ENCODE measurements at places on chromosomes 11 and 22.

DNA sequence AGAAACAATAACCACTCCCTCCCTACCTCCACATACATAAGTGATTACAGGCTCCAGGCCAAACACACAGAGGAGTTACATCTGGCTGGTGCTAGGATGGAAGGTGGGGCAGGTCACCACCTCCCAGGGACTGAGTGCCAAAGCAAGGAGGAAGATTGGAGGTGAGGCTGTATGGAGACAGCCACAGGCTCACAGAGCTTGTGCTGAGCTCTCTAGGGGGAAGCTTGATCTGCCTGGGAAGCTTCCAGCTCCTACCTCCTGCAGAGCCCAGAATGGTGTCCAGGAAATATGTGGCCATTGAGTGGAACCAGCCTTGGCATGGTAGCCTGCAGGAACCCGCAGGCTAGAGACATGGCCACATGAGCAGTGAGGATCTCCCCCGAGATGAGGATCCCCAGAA is 3.6 kb upstream of the MED15 start:
- DNase-seq: no peak

DNA sequence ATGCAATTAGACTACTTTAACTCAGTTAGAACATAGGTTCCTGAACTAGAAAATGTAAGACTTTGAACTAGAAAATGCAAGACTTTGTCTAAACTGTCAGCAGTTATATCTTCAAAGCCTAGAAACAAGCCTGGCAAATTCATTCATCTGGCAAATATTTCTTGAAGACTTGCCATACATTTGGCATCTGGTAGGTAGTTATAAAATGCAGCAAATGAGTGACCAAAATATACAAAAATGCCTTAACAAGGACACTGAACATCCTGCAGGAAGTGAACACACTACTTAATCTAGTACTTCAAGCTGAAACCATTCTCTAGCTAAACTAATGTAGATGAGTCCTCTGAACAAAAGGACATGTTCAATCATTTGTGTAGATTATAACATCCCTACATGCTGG is 84.7 kb upstream of the SCUBE2 start:
- DNase-seq: no peak

- no peak for DNase-seq
These were observed 1564.8 kb upstream of the TENM4 start for GRCh38 chr11:81005595-81005994.

DNA sequence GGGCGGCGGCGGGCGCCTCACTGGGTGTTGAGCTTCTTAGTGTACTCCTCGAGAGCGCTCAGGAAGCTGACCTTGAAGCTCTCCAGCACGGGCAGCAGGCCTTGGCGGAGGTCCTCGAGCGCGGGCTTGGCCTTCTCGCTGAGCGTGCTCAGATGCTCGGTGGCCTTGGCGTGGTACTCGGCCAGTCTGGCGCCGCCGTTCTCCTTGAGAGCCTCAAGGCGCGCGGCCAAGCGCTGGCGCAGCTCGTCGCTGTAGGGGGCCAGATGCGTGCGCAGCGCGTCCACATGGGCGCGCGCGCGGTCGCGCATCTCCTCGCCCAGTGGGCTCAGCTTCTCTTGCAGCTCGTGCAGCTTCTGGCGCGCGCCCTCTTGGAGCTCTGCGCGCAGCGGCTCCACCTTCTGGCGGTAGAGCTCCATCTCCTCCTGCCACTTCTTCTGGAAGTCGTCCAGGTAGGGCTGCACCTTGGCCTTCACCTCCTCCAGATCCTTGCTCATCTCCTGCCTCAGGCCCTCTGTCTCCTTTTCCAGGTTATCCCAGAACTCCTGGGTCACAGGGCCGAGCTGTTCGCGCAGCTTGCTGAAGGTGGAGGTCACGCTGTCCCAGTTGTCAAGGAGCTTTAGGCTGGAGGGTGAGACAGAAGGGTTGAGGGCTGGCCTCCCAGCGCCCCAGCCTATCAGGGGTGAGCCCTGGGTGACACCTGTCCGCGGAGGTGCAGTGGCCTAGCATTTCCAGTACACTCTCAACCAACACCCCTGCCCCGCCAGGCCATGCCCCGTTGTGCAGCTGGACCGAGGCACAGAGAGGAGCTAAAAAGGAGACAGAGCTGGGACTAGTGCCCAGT is 1.4 kb downstream of the APOA1 start:
- DNase-seq: peak; percentile 87

DNA sequence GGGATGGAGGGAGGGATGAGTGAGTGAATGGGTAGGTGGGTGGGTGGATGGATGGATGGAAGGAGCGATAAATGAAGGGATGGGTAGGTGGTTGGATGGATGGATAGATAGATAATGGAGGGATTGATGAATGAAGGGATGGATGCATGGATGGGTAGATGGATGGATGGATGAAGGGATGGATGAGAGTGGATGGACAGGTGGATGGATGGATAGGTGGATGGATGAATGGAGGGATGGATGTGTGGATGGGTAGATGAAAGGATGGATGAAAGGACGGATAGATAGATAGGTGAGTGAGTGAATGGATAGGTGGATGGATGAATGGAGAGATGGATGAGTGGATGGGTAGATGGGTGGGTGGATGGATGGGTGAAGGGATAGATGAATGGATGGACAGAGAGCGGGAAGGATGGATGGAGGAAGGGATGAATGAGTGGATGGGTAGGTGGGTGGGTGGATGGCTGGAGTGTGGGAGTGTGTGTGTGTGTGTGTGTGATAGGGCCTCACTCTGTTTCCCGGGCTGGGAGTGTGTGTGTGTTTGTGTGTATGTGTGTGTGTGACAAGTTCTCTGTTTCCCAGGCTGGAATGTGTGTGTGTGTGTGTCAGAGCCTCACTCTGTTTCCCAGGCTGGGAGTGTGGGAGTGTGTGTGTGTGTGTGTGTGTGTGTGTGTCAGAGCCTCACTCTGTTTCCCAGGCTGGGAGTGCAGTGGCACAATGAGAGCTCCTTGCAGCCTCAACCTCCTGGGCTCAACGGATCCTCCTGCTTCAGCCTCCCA is 2.1 kb upstream of the PRR33 start:
- DNase-seq: no peak

GRCh38 chr11:59173080-59173963 is 1.4 kb downstream of the DTX4 start:
- DNase-seq: no peak

GRCh38 chr11:4454021-4454420 is 4.9 kb downstream of the OR52K2 start:
- no peak for DNase-seq

DNA sequence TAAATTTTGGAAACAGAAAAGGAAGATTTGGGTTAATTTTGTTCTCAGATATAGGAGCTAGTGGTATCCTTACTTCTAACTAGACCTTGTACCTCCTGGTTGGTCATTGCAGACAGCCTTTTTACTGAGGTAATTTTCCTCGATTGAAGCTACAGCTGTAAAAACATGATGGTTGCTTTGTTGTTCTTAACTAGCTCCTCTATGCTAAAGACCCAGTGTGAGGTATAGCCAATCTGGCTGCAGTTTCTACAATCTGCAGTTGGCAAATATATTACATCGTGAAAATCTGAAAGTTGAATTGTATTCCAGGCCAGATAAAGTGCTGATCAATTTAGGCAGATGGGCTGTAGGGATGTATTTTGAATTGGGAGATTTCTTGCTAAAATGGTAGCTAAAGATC is 116.5 kb downstream of the AASDHPPT start:
- no peak for DNase-seq

GRCh38 chr11:20529757-20530156 is 69.7 kb upstream of the SLC6A5 start:
- DNase-seq: no peak

- no peak for DNase-seq
These were observed 157.6 kb downstream of the LDLRAD3 start for GRCh38 chr11:36101466-36101865.

DNA sequence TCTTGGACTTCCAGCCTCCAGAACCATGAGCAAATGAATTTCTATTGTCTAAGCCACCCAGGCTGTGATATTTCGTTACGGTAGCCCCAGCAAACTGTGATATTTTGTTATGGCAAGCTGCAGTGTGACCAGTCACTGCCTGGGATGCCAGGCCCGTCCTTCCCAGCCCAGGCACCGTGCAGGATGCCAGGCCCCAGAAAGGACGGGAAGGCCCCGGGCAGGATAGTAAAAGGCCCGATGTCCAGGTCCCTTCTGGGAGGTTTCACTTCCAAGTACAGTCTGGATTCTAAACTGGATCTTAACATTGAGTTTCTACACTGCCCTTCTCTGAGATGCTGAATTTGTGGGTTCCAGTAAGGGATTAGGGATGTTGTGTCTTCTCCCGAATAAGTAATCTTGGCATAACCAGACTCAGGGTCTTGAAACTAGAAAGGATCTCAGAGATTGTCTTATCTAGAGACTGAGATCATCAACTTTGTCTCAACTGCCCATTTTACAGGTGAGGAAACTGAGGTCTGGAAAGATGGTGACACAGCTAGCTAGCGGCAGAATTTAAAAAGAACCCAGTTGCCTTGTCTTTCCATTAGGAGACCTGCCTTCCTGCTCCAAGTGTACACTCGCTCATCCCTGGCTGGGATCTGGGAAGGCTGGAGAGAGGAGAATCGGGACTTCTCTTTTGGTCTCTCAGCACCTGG is 19.9 kb downstream of the RPUSD4 start:
- no peak for DNase-seq

GRCh38 chr11:119092880-119093842 is 8.5 kb downstream of the HMBS start:
- no peak for DNase-seq

DNA sequence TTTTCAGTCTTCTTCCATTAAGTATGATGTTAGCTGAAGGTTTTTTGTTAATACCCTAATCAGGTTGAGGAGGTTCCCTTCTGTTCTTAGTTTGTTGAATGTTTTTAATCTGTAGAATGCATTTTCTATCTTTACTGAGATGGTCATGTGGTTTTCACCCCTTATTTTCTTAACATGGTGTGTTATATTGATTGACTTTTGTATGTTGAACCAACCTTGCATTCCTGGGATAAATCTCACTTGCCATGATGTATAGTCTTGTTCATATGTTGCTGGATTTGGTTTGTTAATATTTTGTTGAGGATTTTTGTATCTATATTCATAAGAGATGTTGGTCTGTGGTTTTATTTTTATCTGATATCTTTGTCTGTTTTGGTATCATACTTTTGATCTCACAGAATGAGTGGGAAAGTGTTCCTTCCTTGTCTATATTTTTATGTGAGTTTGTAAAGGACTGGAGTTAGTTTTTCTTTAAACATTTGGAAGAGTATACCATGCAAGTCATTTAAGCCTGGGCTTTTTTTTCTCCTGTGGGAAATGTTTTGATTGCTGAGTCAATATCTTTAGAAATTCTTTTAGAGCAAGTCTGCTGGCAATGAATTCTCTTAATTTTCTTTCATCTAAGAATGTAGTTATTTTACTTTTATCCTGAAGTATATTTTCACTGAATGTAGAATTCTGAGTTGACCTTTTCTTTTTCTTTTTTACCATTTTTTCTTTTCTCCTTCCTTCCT is 5.5 kb upstream of the P4HA3 start:
- no peak for DNase-seq

GRCh38 chr11:77470504-77470903 is 3.4 kb downstream of the PAK1 start:
- DNase-seq: no peak

DNA sequence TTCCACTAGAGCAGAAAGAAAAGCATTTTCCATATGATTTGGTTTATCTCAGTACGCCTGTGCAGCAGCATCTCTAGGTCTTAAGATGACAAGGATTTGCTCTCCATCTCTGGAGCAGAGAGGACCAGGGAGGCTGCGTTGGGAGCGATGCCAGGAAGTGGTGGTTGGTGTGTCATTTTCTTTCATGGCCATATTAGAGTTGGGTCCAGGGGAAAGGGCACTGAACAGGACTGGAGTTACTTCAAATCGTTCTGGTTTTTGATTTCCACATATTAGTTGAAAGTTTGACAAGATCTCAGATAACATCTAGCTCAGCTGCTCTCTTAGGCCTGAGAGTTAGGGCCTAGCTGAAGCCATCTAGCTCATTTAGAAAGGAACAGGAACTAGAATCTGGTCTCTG is 157.7 kb downstream of the ADAMTS15 start:
- no peak for DNase-seq

DNA sequence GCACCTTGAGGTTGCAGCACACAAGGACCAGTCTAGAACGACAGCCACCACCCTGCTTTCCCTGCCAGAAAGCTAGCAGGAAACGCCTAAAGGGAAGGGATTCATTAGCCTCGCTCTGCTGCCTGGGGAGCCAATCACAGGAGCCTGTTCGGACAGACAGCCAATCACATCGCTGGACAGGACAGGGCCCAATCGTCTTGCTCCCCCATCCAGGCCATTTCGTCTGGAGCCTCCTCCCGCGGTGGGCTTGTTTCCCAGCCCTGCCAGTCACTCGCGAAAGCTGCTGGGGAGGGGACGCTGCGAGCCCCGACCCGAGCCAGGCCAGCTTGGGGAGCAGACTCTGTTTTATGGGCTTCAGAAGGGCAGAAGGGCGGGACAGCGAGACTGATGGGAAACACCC is 79.8 kb upstream of the NCAM1 start:
- peak; percentile 71 for DNase-seq

DNA sequence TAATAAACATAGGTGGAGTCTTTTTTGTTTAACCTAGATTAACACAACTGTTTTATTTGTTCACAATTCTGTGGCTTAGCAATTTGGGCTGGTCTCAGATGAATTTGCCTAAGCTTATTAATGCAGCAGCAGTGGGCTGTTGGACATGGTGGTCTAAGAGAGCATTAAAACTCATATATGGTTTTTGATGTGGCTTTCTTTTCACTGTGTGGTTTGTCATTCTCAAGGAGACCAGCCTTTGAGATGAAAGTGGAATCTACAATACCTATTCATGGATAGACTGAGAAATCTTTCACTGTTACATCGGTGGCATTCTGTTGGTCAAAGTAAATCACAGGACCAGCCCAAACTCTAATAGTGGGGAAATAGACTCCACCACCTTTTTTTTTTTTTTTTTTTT is 39.6 kb downstream of the CUL5 start:
- DNase-seq: no peak

- DNase-seq: peak; percentile 50
These were observed 6.4 kb downstream of the UNC93B1 start for GRCh38 chr11:67997475-67997921.

DNA sequence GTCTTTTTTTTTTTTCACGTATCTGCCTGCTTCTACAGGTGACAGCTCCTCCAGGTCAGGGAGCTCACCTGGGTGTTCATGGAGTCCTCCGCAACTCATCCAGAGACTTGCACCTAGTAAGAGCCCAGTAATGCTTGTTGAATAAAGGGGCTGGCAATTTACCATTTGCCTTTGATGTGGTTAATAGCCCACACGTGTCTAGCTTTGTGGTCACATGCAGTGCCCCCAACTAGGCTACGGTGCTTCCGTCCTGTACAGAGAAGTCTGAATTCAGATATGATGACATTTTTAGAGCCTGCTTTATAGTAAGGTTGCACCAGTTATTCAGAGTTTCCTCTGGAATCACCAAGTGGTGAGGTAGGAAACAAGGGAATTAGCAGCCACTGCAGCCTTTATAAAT is 199.4 kb upstream of the MTMR2 start:
- DNase-seq: no peak
